ENCODE measurements at places on chromosomes 5 and 9.

- no peak for DNase-seq
Observed at GRCh38 chr5:80268916-80269315, 13.1 kb upstream of the SERINC5 start.

- DNase-seq: peak; percentile 49
Observed at GRCh38 chr5:16550316-16550952, 66.4 kb downstream of the RETREG1 start.

DNA sequence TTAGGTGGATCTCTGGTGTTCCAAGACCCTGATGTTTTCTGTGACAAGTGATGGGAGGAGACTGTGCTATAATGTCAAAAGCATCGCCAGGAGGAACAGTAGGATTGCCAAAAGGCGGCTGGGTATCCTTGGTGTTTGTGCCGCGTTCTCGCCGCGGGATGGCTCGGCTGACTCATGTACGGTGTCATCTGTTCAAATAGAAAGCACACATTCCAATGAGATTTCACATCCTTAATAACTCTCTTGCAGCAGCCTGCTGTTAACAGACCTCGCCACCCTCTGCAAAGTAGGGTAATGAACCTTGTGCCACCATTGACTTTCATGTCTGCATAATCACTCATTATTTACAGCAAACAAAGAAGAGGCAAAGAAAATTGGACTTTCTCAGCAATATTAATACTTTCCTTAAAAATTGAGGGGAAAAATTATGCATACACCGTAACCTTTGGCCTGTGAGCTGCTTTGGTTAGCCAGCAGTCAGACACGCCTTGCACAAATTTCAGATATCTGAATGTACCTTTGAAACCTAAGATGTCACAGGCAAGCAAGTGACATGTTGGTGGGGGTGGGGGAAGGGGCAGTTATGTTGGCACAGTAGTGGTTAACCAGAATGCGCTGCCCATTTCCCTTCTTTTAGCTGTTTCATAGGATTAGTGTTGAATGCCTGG, 289.4 kb downstream of the EFNA5 start:
- DNase-seq: no peak

DNA sequence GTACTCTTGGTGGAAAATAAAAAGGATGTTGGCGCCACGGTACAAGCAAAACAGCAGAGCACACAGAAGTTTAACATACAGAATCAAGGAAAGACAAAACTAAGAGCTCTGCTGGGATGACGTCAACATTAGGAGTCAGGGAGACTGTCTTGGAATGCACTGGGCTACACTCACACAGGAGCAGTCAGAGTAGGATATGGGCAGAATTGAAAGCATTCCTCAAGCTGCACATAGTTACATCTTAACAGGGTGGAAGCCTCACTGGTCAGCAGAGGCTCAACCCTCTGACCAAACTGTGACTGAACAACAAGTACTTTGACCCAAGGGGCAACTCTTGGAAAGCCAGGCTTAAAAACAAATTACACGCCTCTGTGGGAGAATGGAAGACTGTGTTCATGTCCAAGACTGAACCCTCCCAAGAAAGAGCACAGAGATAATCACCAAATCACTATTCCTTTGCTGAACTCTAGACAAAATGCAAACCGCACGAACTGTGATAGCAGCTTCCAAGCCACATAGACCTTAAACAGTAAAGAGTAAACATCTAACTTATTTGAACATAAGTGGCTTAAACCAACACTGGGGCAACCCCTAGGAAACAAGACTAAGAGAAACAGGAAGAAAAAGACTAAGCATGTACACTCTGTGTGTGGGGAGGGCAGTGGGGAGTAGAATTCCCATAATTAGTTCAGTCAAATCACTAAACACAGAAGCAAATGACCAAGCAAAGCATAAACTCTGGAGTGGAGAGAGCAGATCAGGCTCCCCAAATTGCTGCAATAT, 772.7 kb downstream of the PRELID2 start:
- no peak for DNase-seq

- DNase-seq: no peak
Observed at GRCh38 chr5:73487815-73488214, 10.4 kb upstream of the BTF3 start.

DNA sequence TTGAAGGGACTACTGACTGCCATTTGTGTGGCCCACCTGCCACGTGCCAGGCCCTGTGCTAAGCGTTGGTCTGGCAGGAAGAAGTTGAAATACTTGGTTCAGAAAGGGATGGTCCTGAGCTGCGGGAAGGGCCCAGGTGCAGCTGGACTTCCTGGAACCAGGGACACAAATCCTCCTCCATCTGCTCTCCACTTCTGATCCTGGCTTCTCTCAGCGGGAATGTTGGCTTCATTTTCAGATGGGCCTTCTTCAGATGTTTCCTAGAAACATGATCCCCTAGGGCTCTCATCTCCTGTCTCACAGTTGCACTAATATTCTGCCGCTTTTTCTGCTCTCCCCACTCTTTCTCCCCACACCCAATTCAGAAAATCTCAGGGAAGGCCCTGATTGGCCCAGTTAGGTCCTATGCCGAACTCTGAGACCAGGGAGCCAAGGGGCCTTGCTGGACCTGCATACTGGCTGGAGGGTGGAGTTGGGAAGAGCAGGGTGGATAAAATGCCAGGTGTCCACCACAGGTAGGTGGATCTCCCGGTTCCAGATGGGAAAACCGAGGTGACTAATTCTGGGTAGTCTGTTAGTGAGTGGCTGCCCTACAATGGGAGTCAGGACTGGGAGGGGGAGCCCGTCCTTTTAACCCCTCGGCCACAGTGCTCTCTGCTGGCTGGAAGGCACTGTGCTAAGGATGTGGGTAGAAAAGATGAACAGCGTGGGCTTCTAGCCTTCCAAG, 19.4 kb downstream of the PSAT1 start:
- peak; percentile 13 for DNase-seq

DNA sequence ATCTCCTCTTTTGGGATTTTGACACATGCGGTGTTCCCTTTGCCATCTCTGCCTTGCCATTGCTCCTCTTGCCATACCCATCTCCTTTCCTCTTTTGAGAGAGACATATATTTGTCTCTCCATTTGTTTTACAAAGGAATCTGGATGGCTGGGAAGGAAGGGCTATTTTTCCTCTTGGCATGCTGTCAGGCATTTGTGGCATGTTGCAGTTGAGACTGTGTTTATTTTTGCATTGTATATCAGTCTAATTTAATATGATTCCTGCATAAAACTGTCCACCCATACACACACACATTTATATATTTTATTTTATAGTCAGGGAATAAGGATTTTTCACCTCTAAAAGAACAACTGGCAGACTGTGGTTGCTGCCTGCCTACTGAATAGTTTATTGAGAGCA, 1105.8 kb upstream of the SEMA6A start:
- DNase-seq: no peak

GRCh38 chr5:36060420-36060887, 6.2 kb downstream of the UGT3A2 start:
- no peak for DNase-seq

DNA sequence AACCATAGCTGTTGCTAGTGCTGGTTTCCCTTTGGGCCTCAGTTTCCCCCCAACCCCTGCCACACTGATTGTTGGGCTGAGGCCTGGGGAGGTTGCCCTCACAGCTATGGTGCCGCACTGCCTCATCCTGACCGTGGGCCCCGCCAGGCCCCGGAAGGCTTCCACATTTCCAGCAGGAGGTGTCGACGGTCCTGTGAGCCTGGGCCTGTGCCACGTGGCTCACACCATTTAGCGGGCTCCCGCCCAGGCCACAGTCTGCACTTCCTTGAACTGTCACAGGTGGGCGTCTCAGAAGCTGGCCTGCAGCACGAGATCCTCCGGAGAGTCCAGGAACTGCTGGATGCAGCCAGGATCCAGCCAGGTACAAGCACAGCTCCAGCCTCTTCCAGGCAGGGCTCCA, 45.7 kb downstream of the LRSAM1 start:
- DNase-seq: no peak

GRCh38 chr5:1745796-1746370, 53.8 kb downstream of the MRPL36 start:
- no peak for DNase-seq

DNA sequence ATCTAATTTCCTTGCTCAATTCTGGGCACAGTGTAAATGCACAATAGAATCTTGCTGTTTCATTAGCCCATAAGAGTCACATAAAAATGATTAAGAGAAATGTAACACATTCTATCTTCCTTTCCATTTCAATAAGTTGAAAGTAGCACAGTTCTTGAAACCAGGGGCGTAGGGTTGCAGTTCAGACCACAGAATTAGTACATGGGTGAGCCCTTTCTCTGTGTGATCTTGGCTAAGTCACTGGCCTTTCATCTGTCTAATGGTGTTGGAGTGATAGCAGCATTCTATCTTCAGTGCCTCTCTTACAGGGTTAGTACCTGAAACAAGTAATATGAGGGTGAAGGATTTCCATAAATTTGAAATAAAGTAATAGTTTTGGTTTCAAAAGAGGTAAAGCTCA, 445.3 kb upstream of the ZNF462 start:
- DNase-seq: no peak

DNA sequence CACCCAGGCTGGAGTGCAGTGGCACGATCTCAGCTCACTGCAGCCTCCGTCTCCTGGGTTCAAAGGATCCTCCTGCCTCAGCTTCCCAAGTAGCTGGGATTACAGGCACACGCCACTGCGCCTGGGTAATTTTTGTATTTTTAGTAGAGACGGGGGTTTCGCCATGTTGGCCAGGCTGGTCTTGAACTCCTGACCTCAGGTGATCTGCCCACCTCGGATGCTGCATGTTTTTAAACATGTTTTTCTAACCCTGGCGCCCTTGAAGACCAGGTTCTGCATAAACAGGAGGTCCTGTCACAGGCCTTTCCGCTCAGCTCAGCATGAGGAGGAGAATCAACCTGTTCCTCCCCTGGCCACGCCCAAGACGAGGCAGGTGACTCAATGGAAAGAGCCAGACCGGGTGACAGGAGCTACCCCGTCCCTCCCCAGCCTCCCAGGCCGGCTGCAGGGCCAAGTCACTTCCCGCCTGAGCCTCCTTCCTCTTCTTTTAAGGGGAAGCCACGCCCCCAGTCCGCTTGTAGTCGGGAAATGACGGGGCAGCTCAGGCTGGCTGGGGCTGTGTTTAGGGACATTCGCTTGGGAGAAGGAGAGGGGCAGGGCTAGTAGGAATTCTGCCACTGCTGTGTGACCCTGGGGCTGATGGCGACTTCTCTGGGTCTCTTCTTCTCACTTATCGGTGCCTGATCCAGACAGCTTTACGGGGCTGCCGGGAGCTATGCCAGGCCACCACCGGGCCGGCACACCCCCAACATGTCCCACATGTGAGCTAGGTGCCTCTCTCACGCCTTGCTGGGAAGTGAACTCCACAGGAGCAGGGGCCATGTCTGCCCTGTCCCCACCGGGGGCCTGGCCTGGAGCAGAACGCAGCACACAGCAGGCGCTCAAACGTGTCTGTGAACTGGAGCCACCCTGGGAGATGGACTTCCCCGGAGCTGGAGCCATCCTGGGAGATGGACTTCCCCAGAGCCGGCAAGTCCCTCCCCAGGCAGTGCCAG, 6.1 kb downstream of the NOTCH1 start:
- DNase-seq: peak; percentile 97

DNA sequence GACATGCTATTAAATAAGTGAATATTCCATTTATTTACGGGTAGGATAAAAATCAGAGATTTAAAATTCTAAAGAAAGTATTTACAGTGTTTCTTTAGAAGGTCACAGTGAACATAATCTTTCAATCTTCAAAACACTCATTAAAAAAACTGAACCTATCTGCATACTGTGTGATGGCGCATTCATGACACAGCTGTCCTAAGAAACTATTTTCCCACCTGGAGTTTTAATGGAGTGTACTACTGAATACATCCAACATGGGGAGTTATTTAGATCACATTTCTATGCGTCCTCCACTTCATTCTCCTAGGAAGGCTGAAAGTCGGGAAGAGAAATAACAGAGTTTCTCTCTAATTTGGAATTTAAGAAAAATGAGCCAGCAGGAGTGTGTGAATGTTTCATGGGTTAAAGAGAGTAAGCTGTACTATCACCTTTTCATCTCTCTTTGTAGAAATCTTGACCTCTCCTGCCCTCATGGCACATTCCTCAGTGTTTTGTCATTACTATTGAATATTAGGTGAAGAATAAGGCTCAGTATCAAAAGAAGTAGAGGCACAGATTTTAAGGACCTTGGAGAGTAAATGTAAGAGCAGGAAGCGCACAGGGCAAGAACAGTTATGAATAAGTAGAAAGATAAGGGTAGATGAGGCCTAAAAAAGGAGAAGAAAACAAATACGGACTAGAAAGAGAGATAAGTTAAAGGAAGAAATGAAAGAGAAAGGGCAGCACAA, 551.2 kb upstream of the TUSC1 start:
- DNase-seq: no peak

DNA sequence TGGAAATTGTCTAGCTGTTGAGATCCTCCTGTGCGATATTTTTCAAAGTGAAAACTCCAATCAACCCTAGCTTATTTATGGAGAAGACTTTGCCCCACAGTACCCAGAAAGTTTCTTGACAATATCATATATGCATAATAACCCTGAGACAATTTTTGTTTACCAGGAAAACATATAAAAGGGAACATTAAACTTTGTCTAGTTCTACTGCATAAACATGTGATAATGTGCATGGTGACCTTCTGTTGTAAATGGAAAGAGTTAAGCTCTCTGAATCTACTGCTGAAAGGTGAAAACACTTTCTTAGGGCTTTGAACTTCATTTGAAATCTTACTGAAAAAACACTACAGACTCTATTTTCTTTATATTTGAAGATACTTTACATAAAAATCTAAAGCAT, 32.2 kb upstream of the CDKN2B start:
- no peak for DNase-seq

GRCh38 chr5:67035098-67035740, 161.4 kb downstream of the CD180 start:
- no peak for DNase-seq

DNA sequence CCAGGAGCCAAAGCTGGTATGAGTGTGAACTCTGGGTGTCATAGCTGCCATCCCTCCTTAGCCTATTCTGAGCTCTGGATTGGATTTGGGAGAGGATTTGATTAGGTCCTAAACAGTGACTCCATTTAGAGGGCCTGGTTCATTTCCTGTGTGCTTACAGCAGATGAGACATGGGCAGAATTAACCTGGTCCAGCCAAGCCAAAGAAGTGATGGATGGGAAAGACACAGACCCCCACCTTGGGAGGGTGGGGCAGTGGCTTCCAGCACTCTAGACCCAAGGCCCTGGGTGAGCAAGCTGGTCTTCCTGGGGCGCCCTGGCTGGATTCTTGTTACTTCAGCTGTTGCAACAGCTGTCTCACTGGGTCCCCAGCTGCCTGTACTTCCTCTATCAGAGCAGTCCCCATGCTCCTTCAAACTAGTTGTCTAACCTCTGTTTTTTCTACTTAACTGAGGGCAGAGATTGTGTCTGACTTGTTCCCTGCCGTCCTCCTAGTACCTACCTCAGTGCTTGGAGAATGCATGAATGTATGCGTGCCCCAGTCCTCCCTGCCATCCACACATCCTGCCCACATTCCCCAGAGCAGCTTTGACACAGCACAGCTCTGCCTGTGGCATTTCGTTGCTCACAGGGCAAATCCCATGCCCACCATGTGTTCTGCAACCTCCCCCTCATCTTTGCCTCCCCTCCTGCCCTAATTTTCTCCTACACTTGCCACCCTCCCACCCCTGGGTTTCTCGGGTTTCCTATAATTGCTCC, 115.9 kb downstream of the RGS3 start:
- peak; percentile 47 for DNase-seq

GRCh38 chr9:98164912-98165311, 27.5 kb downstream of the CORO2A start:
- DNase-seq: no peak

Data from stimulated activated CD8-positive, alpha-beta memory T cell treated with anti-CD3 and anti-CD28 coated beads, Interleukin-4, amount 100 ng/mL, for 48 hours (primary cell).